T-helper 1 cell (primary cell): ENCODE measurements at places on chromosomes 2 and 18.
A peak's percentile ranks its signal among the peaks of the same experiment; 100 is the strongest.

DNA sequence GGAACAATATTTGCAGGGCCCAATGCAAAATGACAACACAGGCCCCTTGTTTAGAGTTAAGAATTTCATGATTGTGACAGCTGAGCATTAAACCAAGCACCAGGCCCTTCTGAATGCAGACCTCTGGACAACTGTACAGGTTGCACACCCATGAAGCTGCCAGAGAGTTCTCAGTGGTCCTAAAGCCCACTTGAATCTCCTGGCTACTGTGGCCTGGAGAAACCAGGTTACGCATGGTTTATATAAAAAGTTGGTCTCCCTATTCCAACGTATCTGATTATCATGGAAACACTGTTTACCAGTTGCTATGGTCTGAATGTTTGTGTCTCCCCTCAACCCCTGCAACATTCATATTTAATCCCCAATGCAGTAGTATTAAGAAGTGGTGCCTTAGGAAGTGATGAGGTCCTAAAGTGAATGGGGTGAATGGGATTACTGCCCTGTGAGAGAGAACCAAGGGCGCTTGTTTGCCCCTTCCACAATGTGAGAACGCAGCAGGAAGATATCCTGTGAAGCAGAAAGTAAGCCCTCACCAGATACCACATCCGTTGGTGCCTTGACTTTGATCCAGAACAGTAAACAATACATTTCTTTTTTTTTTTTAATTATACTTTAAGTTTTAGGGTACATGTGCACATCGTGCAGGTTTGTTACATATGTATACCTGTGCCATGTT, 48.0 kb upstream of the ANXA4 start:
- DNase-seq = peak; percentile 63

GRCh38 chr2:71078624-71079023, 10.2 kb downstream of the NAGK start:
- DNase-seq = no peak

GRCh38 chr2:188940171-188940570, 34.0 kb upstream of the COL3A1 start:
- DNase-seq = no peak

- no peak for DNase-seq
Measured at GRCh38 chr2:29966266-29966665, 44.9 kb upstream of the ALK start.
